ENCODE measurements at places on chromosomes 4 and X.

- no peak for DNase-seq
These were observed 198.7 kb downstream of the TMA16 start for GRCh38 chr4:163693211-163693610.

- no peak for DNase-seq
These were observed 227.4 kb upstream of the CXorf51B start for GRCh38 chrX:146581981-146582712.

DNA sequence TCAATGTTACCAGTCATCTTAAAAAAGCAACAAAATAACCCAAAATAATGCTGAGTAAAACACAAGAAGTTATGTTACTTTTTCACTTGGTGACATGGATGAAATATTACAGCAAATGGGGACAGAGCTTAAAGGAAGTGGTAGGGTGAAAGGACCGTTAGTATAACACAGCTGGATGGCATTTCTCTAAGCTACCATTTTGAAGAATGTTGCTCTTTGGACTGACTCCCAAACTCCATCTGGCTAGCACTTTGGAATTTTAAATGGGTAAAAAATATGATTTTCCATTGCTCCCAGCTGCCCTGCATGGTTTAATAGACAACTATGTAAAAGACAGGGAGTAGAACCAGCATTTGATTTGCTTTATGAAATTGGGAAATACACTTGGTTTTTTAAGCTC lies 27.6 kb downstream of the CLCN5 start:
- no peak for DNase-seq

GRCh38 chr4:117814277-117815246 lies 219.7 kb upstream of the NDST3 start:
- DNase-seq, result no peak

DNA sequence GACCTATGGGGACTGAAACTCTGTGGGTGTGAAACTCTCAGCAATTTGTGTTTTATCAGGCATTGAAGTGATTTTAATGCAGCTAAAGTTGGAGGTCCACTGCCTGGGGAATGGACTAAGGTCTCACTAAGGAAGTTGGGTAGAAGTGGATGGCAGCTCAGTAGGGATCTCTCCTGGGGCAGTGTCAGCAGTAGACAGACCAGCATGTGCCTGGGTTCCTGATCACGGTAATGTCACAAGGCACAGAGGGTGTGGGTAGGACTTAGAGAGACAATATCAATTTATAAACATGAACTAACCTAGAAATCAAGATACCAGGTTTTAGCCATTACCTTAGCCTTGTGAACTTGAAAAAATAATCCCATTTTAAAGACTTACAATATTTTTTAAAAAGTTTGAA lies 380.3 kb upstream of the LCORL start:
- no peak for DNase-seq

DNA sequence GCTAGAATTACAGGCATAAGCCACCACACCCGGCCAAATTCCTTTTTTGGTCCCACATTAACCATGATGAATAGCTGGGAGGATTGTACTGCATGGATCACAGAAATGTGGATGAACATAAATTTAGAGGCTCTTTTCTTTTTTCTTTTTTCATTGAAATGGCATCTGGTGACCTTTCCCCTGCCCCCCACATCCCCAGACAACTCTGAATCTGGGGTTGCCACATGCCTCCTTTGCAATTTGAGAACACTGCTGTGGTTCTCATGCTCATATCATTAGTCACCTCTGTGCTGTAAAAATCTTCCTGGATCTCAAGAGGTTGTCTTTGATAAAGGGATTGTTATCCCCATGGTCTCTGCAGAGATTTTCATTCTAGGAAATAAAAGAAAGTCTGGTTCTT lies 22.8 kb upstream of the FMR1NB start:
- no peak for DNase-seq

DNA sequence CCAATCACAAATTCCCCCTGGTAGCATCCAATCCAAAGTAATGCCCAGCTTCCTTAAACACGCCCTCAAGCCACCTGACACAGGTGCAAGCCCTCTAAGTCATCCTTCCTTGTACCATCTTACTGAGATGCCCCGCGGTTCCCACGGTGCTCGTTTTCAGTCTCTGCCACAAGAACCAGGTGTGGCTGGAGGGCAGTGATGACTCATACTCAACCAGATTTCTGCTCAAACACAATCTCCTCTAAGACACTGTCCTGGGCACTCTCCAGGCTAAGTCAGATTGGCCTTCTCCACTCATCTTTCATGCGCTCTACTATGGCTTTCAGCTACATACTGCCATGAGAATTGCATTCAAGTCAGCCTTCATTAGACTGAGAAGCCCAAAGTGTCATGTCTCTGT lies 3.5 kb downstream of the SH3KBP1 start:
- DNase-seq, result no peak

- no peak for DNase-seq
These were observed 106.4 kb upstream of the FTHL17 start for GRCh38 chrX:31178064-31178768.

GRCh38 chr4:139633195-139633594 lies 32.4 kb upstream of the MGST2 start:
- no peak for DNase-seq

DNA sequence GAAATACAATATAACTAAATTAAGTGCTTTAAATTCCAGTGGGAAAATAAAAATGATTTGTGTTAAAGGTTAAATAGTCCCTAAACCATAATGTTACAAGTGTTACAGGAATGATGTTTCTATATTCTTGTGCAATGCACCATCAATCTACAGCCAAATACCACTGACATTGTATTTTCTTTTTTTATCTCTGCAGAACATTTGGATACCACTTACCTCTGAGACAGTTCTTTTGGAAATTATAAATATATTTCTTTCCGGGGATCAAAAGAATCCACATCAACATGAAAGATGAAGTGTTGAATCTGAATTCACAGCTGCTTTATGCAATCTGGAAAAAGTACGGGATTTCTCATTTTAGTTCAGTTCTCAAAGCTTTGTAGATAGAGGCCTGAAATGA lies 518.3 kb upstream of the AGA start:
- DNase-seq, result no peak

- DNase-seq, result no peak
These were observed 28.1 kb downstream of the SLC16A2 start for GRCh38 chrX:74449322-74449936.

GRCh38 chr4:71538528-71538927 lies 199.7 kb downstream of the SLC4A4 start:
- DNase-seq, result no peak

DNA sequence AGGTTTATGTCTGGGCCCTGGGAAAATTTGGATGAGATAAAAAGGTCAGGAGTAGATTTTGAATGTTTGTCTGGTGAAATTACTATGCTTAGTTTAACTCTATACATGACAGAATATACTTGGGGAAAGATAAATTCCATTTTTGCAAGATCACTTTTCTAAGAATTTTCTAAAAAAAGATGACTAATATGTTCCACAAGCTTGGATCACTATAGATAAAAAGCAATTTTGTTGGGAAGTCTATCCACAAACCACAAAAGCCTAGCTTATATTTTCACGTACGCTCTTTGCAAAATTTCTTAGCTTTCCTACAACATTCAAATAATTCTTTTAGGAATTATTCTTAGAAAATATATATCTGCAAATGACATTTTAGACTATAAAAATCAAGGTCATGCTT lies 20.6 kb upstream of the COQ2 start:
- DNase-seq, result no peak

- DNase-seq, result no peak
These were observed 94.3 kb upstream of the GPM6A start for GRCh38 chr4:175906384-175906783.

- DNase-seq, result no peak
These were observed 21.1 kb downstream of the VSIG4 start for GRCh38 chrX:66018585-66019309.

- DNase-seq, result no peak
These were observed 22.5 kb upstream of the AFM start for GRCh38 chr4:73459048-73459421.

DNA sequence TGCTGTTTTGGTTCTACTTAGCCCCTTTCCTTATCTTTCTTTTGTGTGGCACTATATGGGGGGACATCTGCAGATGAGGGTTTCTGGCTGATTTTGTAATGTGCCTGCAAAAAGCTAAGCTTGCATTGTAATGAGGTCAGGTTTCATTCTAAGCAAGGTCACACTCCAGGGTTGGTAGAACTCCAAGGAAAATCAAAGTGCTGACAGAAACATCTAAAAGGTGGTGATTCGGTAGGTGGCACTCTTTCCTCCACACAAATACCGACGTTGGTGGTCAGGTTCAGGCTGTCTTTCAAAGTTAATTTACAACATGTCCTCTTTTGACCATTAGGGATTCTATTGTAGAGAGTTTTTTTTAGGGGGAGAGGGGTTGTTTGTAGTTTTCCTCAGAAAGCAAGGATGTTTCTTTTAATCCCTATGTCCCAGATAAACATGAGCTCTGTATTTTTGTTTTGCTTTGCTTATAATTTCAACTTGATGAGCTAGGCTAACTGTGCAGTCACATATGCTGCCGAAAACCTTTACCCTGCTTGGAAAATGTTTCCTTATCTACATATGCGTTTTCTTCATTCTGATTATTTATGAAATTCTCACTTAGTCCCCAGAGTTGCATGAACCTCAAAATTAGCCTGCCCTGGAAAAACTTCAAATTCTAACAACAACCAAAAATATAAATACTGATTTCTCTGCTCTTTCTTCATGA lies 434.2 kb downstream of the PPARGC1A start:
- DNase-seq, result no peak

DNA sequence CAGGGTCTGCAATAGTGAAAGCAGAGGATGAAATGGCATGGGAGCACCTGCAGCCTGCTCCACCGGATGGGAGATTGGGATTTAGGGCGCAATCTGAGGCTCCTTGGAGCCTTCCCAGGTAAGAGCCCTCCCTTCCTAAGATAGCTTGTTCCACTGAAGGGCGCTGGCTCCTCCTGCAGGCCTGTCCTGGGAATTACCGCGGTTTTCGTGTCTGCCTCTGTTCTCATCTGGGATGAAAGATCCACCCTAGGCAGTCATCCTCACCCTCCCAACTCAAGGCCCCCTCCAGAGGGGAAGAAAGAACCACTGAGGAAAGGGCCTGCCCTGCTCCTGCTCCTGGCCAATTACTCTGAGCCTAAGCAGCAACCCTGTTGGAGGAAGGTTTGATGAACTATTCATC lies 547.5 kb downstream of the SMARCA1 start:
- DNase-seq, result no peak

GRCh38 chr4:26368685-26369084 lies 47.9 kb downstream of the RBPJ start:
- no peak for DNase-seq

GRCh38 chrX:129659861-129660260 lies 5.1 kb upstream of the APLN start:
- no peak for DNase-seq

Data from NCI-H2227 treated with DMSO at 0.1 percent for 48 hours (cell line).